ENCODE measurements at places on chromosomes 13 and 19.

- DNase-seq, result no peak
These were observed 27.0 kb downstream of the MTRF1 start for GRCh38 chr13:41236369-41236768.

DNA sequence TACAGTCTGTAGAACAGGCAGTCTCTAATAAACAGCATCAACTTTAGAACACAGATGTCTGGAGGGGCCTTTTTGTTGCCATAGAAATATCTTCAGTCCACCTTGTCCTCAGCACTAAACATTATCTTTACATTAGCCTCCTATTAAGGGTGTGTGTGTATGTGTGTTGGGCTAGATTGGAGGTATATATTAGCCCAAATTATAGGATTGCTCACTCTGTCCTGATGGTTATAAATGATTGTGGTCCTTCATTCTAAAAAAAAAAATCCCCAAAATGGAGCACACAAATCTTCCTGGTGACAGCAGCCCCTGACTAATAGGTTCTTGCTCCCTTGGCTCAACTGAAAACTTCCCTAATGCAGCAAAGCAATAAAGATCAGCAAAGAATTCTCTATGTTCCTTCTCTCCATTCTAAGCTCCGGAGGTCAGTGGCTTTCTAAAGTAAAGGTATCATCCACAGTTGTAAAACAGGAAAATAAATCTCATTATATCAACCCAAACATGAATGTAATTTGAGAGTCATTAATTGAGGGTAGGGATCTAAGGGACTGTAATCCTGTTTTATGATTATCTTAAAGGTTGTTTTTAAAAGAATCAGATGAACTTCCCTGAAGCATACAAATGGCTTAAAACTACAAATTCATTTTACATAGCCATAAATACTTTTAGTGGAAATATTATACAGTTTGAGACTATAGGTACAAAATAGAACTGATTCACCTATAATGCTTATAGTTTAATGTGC is 232.7 kb downstream of the KLF12 start:
- DNase-seq, result no peak

DNA sequence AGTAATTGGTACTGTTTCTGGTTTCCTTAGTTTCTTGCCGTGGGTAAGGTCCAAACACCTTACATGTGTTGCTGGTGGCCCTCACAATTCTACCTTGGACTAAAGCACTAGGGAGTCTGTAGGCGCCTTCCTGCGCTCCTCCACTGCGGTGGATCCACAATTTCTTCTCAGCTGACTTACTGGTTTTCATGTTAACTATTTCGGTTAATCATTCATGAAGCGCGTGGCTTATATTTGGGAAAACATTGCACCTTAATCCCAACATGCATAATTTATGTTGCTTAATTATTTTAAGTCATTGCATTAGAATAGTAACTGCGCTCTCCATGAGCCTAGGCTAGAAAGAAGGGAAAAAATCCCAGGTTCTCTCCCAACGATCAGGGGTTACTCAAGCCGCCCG is 37.7 kb downstream of the ARHGEF7 start:
- no peak for DNase-seq

DNA sequence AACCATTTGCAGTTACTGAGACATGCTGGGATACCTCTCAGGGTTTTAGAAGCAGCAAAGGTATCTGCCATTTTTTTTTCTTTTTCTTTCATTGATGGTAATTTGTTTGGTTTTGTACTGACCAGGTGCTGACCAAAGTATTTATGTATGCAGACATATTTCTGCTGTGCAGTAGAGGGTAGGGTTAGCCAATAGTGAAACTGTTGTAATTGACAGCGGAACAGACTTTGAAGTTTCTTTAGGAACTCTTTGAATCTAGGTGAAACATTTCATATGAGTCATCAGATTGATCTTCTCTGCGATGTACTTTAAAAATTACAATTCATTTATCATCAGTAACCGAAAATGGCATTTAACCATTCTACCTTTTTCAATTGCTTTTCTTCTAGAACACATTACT is 63.0 kb downstream of the ITGBL1 start:
- no peak for DNase-seq

- DNase-seq, result no peak
These were observed 74.7 kb downstream of the KLF5 start for GRCh38 chr13:73133531-73133930.

DNA sequence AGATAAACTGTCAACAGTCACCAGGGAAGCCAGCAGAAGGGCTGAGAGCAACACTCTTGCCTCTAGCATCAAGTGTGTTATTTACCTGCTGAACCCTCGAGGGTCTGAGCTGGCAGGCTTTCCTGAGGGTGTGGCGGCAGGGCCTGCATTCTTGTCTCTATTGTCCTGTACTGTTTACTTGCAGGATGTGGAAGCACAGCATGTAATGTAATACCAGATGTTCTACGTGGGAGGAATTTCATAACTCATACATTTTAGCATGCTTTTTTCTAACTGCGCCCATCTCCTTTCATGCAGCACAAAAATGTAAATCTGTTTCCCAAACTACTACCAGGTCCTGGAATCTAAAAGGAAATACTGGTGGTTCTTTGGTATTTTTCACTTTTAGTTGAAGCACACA is 153.1 kb downstream of the RGCC start:
- DNase-seq, result no peak

GRCh38 chr19:17797424-17798201 is 2.7 kb downstream of the B3GNT3 start:
- no peak for DNase-seq

GRCh38 chr13:40124633-40125015 is 469.2 kb downstream of the COG6 start:
- no peak for DNase-seq

DNA sequence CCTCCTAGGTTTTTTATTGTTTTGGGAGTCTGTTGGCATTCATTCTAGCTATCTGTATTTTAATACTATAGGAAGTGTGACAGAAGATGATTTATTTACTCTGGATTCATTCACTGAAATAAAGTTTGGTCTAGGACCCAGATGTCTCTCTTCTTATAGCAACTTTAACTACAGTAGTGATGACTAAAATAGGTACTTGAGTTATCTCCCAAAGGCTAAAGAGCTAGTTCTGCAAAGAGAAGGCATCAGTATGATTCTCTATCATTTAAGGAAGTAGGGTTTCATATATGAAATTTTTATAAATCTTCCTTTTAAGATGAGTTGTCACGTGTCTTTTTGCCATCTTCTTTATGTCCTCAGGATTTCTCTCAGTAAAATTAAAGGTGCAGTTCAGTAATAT is 507.4 kb downstream of the KCTD12 start:
- DNase-seq, result no peak

DNA sequence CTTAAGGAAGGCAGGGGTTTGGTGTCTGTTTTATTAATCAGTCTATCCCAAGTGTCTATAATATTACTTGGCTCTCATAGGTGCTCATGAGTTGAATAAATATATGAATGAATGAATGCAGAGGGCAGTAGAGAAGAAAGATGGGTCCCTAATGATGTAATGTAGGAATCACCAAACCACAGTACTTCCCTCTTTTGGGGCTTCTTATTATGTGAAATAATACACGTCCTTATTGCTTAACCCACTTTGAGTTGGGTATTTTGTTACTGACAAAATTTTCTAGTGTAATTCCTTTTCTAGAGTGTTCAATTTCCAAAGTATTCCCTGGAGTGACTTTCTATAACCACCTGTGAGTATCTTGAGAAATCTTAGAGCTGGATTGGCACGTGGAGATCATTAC is 13.2 kb downstream of the KLK5 start:
- no peak for DNase-seq

GRCh38 chr19:29507081-29507860 is 18.5 kb upstream of the VSTM2B start:
- no peak for DNase-seq

- no peak for DNase-seq
These were observed 87.6 kb downstream of the MYCBP2 start for GRCh38 chr13:77239312-77239711.

GRCh38 chr19:6458695-6459261 is 814 bp downstream of the SLC25A23 start:
- no peak for DNase-seq
